ENCODE measurements at places on chromosomes 5 and 9. TPM values are rescaled to one million over a fixed set of nuclear protein-coding genes. Genes with fewer than 3 reads are reported as not detected.

The ANKRD31 gene
- 0.26 TPM for total RNA-seq

DNA sequence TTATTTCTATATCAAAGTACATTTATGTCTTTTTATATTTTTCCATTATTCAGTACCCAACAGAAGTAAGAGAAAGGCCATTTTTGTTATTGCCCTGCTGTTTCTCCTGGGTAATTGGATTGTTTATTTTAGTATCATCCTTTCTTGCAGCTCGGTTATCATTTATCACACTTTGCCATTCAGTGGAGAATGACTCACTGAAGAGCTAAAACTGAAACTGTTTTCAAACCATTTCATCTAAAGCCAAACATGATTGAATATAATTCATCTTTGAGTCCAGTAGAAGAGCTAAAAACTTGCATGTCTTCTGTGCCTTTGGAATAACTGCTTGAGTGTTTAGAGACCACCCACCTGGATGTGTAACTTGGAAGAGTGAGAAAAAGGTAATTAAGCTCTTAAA, 139.5 kb upstream of the PRDM9 start:
- no peak overlapping the region for H3K27ac ChIP-seq
- no peaks in the 10 kb centered on the region for H3K36me3 ChIP-seq
- H3K27me3 ChIP-seq, result no peaks in the 10 kb centered on the region
- no peak for DNase-seq
- no peak overlapping the region for H3K4me3 ChIP-seq
- no peaks in the 10 kb centered on the region for H3K4me1 ChIP-seq

DNA sequence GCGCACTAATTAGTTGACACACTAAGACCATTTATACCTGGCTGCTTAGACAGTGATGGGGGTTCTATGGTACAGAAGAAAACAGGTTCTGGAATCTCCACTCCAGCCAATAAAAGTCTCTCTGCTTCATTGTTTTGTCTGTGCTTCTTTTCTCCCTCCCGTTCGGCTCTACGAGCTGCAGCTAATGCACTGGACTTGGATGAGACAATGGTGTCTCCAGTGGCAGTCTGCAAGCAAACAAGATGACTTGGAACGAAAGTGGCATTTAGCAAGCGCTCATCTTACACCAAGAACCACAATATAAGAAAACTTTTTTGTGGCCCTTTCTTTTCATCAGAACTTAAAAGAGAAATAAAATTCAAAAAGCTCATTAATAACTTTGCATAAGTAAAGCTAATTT, 30.2 kb downstream of the GFM2 start:
- DNase-seq, result no peak
- H3K27me3 ChIP-seq, result no peaks in the 10 kb centered on the region
- peaks cover 27% of the 10 kb centered on the region for H3K36me3 ChIP-seq
- no peak overlapping the region for H3K27ac ChIP-seq
- no peaks in the 10 kb centered on the region for H3K4me1 ChIP-seq

GRCh38 chr5:10306806-10307205, 896 bp downstream of the CMBL start:
- H3K4me3 ChIP-seq, result peak overlapping the region; percentile 77
- H3K27me3 ChIP-seq, result peaks cover 41% of the 10 kb centered on the region
- DNase-seq, result no peak
- peaks cover 2% of the 10 kb centered on the region for H3K36me3 ChIP-seq
- no peak overlapping the region for H3K27ac ChIP-seq

The DRD1 gene
- not detected for total RNA-seq

The SHOC1 gene
- total RNA-seq, result not detected

Data from activated CD8-positive, alpha-beta memory T cell treated with anti-CD3 and anti-CD28 coated beads, Interleukin-2, amount 10 ng/mL, durations not matched to agents 7 days and 5 days (primary cell).